ENCODE measurements at places on chromosomes 2 and 18.
A peak's percentile ranks its signal among the peaks of the same experiment; 100 is the strongest.

- DNase-seq = no peak
Observed at GRCh38 chr2:151872463-151872862, 44.2 kb upstream of the ARL5A start.

DNA sequence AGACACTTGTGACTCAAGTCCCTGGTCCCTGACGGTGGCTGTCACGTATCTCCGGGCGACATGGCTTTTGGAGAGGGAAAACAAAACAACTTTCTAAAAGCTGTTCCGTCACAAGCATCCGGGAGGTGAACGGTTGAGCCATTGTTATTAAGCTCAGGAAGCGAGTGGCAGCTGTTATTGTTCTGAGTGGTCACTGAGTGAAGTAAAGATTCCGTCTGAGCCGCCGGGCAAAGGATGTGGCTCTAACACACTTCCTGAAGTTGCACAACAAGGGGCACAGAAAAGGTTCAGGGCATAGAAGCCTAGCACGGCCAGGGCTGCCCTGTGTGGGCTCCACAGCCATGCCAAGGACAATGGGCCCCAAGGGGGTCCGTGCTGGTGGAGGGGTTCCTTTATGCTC is 24.3 kb downstream of the INPP5D start:
- no peak for DNase-seq

DNA sequence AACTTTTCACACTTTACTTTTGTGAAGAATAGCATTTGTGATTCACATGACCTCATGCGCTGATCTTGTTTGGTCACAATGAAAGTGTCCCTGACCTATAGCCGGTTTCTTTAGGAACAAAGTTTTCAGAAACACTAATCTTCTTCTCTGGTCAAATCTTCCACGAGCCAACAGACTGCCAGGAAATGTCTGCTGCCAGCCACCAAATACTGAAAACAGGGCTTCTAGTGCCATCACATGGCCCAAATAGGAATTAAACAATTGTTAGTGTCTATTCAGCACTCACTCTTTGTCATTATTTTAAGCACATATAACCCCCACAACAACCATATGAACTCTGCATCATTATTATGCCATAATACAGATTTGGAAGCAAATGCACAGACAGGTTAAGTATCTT is 286.5 kb upstream of the SYT4 start:
- DNase-seq = peak; percentile 24

GRCh38 chr2:237290261-237290660 is 123.7 kb downstream of the COL6A3 start:
- DNase-seq = no peak

DNA sequence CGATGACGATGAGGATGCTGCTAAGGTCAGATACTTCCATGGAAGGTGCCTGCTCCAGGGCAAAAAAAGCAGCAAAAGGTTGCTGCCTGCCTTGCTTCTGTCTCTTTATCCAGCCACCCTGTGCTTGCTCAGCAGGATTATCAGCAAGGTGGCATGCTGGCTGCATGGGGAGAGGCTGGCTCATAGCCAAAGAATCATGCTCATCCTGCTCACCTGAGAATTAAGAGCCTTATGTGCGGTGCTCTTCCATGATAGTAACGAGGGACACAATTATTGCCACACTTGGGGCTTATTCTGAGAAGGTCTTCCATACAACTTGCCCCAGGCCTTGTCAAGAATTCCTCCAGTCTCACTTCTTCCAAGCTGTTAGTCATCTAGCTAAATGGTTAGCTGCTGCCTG is 60.4 kb upstream of the SEC11C start:
- no peak for DNase-seq

GRCh38 chr2:1967242-1968208 is 223.2 kb upstream of the PXDN start:
- no peak for DNase-seq

DNA sequence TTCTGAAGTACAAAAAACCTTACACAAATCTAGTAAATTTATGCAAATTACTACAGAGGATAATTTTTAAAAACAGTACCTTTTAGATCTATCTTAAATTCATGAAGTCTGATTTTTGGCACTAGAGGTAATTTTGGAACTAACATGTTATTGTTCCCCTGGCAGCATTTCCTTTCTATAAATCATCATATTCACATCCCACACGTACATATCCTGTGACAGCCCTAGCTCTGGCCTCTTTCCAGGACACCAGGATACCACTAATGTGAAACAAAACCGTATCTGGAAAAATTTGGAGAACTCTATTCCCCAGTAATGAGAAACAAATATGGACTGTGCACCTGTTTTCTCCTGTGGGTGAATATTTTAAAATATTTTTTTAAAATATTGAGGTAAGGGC is 14.0 kb upstream of the BIRC6 start:
- no peak for DNase-seq

GRCh38 chr18:7946734-7947377 is 379.7 kb downstream of the PTPRM start:
- peak; percentile 52 for DNase-seq

DNA sequence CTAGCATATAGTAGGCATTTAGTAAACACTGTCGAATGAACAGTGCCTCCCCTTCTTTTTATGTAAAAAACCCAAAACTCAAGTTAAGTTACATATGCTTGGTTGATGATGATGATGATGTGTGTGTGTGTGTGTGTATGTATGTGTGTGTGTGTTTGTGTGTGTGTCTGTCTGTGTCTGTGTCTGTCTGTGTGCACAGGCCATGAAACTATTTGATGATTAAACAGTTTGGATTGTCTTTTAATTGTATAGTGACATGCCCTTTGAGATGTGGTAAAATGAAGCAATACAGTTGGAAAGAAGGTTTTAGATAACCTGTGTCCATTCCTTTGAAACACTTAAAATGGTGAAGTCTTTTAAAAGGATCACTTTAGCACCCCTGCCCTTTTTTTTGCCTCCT is 105.6 kb downstream of the MAP4K4 start:
- no peak for DNase-seq

DNA sequence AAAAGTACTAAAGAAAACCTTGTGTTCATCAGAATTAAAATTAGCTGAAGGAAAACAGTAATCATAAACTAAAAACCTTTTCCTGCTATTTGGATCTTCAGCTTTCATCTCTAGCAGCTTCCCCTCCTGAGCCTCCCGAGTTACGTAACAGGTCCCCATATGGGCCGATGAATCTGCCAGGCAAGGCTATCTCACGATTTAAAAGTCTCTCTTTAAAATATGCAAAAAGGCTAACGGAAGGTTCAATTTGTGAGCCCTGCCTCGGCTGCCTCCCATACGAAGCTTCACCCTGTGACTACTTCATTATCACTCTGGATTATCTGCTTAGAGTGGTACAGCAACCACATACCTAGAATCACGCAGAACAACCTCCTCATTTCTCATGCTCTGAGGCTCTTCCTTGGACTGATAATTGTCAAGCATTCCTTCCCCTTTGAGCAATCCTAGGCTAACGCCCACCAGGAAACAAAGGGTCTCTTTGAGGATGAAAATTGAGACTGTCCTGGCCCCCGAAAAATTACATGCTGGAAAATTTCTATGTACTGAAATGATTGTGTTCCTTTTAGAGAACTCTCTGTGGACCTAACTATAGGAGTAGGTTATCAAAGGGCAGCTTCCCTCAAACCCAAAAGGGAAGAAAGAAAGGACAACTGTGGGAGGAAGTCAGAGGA is 147.4 kb downstream of the ZEB2 start:
- no peak for DNase-seq

GRCh38 chr2:219107758-219108157 is 47.0 kb upstream of the IHH start:
- no peak for DNase-seq

DNA sequence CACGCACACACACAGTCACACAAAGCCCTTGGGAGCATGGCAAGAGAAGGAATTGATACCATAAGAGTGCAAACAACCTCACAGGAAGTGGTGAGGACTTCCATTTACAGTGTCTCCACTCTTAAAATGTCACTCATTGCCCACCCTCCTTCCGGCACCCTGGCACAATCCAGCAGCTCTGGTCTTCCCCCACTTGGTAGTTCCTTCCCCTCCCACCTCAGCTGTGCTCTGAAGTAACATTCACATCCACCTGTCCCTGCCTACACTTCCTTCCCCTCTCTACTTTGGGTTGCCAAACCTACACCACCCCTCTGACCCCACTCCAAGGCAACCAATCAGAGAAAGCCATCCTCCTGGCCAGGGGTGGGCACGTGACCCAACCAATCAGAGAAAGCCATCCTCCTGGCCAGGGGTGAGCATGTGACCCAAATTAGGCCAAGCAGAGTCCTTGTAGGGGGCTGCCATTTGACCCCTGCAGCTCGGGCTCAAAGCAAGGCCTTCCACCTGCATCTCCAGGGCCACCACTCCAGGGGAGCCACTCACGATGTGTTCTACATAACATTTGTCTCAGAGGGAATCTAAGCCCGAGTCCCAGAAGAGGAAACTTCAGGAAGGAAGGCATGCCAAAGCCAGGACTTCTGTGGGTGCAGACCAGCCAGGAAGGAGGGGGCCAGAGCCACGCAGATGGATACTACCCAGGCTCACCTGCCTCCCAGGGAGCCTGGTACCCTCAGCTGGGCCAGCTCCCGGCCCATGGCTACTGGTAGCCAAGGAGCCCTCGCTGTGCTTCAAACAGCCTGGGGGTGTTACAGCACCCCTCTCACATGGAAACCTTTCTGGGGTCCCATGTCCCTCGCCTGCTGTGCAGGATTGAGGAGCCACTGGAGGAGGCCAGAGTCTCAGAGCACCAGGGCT is 21.2 kb downstream of the CYP26B1 start:
- no peak for DNase-seq

GRCh38 chr2:67548317-67549201 is 151.4 kb downstream of the ETAA1 start:
- no peak for DNase-seq

GRCh38 chr2:165762723-165763122 is 31.3 kb downstream of the GALNT3 start:
- no peak for DNase-seq

GRCh38 chr2:148622366-148622765 is 22.2 kb upstream of the EPC2 start:
- DNase-seq = no peak

DNA sequence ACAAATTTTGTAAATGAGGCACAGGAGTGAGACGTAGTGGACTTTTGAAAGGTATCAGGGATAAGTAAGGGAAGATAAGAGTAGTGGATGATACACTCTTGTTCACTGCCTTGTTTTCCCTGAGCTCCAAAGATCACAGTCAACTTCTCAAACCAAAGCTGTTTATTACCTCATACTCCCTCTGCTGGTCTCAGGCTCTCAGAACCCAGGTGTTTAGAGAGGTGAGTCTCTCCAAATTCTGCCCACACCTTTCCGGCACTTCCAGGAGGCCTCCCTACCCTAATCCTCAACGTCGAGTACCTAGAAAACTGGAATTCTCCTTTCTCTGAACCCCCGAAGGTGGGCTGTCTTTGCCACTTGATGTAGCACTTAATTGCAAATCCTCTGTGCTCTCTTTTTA is 621.1 kb downstream of the BCL11A start:
- no peak for DNase-seq

- DNase-seq = no peak
Observed at GRCh38 chr2:17995593-17995992, 117.1 kb downstream of the KCNS3 start.

- no peak for DNase-seq
Observed at GRCh38 chr2:69764286-69765095, 22.6 kb downstream of the ANXA4 start.

- no peak for DNase-seq
Observed at GRCh38 chr18:59877361-59877760, 22.4 kb upstream of the PMAIP1 start.
